Activated naive CD4-positive, alpha-beta T cell (primary cell): ENCODE measurements at places on chromosomes 3 and 15.

DNA sequence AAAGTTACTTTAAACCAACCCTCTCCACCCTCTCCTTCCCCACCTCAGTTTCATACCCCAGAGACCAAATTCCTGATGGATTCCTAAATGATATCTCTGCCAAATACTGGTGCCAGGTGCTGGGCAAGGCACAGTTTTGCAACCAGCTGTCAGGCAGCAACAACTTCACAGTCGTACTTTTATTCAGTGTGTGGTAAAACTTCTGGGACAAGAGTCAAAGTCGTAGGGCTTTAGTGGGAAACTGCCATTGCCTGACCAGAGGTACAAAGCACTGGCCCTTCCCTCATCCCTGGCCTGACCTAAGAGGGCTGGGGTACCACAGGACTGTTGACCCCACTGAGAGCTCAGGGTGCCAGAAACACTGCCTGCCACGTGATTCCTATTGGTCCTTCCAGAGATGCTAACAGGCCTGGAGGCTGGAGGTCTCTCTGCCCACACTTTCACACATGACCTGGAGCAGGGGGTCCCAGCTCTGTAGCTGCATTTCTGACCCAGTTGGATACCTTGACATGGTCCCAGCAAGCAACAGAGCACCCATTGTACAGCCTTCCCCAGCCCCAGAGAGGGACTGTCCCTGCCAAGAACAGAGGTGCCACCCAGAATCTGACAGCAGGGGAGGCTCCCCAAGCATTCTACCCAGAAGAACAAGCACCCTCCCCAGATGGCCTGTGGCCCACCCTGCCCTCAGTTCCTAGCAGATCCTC is 59.9 kb downstream of the LIPC start:
- DNase-seq, result no peak

- DNase-seq, result peak; percentile 53
These were observed 8.8 kb upstream of the ELP6 start for GRCh38 chr3:47522082-47522987.

- DNase-seq, result no peak
These were observed 82.5 kb upstream of the CTNNB1 start for GRCh38 chr3:41116851-41117250.

DNA sequence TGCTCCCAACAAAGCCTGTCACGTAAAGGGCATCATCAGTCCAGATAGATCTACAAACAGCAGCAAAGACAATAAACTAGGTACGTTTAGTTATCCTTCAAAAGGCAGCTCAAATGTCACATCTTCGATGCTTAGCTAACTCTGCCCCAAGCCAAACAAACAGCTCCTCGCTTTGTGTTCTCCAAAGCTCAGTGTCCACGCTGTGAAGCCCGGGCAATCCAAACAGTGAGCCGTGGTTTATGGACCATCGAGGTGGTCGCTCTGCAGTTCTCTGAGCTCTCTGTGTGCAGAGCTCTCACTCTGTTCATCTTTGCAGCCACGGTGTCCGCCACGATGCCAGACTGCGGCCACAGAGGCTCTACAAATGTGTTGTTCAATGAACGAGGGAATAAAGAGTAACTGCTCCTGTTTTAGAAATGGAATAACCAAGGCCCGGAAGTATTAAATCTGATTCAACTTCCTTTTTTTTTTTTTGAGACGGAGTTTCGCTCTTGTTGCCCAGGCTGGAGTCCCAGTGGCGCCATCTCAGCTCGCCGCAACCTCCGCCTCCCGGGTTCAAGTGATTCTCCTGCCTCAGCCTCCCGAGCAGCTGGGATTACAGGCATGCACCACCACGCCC is 117.2 kb upstream of the FAM174B start:
- DNase-seq, result no peak

DNA sequence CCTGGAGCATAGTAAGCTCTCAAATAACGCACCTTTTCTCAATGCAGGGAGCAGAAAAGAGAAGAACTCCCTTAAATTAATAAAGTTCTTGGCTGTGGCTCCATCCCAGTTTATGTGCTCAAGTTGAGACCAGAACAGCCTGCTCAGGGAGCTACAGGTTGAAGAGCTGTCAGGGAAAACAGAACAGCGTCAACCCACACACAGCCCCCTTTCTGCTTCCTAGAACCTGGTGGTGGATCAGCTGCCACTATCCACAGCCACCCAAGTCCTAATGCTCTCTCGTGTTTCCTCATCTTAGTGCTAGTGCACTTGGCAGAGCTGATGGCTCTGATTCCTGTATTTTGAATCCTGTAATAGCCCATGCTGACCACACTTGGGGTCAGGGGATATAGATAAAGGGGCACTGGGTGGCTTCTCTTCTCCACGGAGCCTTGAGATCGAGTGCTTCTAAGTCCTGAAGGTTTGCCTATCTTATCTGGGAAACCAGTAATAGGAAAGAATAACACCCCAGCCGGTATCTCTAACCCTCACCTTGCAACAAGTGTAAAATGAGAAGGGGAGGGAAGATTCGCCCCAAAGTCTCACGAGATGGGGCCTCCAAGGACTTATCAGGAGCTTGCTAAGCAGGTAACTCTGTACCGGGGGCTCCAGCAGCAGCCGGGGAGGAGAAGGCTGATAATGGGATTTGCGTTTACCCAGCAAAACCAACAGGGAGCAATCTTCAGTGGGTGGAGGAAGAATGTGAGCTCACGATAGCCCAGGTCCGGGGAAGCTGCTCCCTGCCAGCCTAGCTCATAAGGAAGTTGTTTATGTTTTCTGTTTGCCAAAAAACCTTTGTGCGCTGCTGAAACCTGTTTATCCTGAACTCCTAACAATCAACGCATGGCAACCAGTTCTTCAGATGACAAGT is 136.2 kb upstream of the ICE2 start:
- no peak for DNase-seq

- DNase-seq, result no peak
These were observed 1.8 kb downstream of the KCNMB2 start for GRCh38 chr3:178538056-178538455.

GRCh38 chr15:41180206-41180789 is 50.3 kb downstream of the EXD1 start:
- no peak for DNase-seq

- no peak for DNase-seq
These were observed 40.4 kb downstream of the CACNA1D start for GRCh38 chr3:53534676-53535400.

- DNase-seq, result no peak
These were observed 35.6 kb upstream of the LIPC start for GRCh38 chr15:58396181-58396580.

DNA sequence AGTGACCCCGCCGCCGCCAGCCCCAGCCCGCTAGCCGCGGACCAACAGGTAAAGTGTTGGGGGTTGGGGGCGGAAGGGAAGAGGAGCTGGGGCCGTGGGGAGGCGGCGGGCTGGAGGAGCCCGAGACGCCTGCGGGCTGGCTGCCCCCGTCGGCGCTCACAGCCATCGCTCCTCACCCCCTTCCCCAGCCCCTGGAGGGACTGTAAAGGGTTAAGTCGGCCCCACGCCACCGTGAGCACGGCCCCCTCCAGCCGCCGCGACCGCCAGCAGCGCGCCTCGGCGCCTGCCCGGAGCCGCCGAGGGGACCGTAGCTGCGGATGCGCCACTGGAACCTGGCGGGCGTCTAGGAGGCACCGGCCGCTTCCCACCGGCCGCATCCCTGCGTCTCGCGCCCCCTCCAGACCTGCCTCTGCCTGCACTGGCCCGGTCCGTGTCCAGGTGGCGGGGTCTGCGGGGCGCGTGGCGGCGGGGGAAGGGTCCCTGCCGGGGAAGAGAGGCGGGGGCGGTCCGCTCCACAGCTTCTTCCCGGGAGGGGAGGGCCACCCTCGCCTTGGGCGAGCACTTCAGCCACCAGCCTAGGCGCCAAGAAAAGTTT is 522 bp downstream of the MED12L start:
- no peak for DNase-seq

- no peak for DNase-seq
These were observed 284.2 kb upstream of the ATP11B start for GRCh38 chr3:182508919-182509711.

GRCh38 chr3:185362850-185363661 is at the start of gene MAP3K13:
TSS of gene MAP3K13 (plus strand) at chr3:185363136. CDS start at chr3:185428582, 65,446 bp downstream.
- DNase-seq, result no peak
